ENCODE measurements at places on chromosomes 6 and 20. TPM values are rescaled to one million over a fixed set of nuclear protein-coding genes. Genes with fewer than 3 reads are reported as not detected.

Gene ECT2L
- total RNA-seq: not detected

Gene GSTA3
- not detected for total RNA-seq

Gene SPAG4
- 12.7 TPM for total RNA-seq

Gene FAM217A
- not detected for total RNA-seq

Gene NNAT
- 1.2 TPM for total RNA-seq

Gene PPP1R3G
- total RNA-seq: 2.9 TPM
